ENCODE measurements at places on chromosomes 2 and 18. TPM values are rescaled to one million over a fixed set of nuclear protein-coding genes. Genes with fewer than 3 reads are reported as not detected.

The MLPH gene
- 182 TPM for total RNA-seq

The CD8B gene
- total RNA-seq = not detected

GRCh38 chr2:26008851-26009566 is 24.9 kb upstream of the RAB10 start:
- H3K36me3 ChIP-seq = no peaks in the 10 kb centered on the region
- peak; percentile 73 for DNase-seq
- no peak overlapping the region for H3K4me3 ChIP-seq
- H3K27me3 ChIP-seq = no peaks in the 10 kb centered on the region

DNA sequence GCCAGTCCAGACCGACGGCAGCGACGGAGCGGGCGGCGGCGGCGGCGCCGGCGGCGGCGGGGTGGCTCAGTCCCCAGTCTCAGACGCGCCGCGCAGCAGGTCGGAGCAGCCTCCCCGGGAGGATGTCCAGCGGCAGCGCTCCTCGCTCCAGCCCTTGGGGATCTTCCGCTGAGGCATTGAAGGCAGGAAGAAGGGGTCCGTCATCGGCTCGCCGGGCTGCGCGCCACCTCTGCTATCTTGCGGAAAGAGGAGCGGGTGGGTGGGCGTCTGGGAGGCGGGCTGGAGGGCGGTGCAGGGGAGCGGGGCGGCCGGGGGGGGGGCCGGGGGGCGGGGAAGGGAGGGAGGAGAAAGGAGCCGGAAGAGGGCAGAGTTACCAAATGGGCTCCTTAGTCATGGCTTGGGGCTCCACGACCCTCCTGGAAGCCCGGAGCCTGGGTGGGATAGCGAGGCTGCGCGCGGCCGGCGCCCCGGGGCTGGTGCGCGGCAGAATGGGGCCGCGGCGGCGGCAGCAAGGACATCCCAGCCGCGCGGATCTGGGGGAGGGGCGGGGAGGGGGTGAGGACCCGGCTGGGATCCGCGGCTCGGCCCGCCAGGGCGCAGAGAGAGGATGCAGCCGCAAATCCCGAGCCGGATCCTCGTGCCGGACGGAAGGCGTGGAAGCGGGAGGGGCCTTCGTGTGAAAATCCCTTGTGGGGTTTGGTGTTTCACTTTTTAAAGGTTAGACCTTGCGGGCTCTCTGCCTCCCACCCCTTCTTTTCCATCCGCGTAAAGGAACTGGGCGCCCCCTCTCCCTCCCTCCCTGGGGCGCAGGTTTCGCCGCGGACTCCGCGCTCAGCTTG is at the start of gene NETO1:
Gene NETO1, minus strand, starts transcription at position 242 of the 839 bp plus-strand sequence. CDS start 696 bp downstream, outside the sequence.
- H3K4me1 ChIP-seq = no peaks in the 10 kb centered on the region
